Activated CD4-positive, alpha-beta T cell treated with anti-CD3 and anti-CD28 coated beads, Interleukin-2, Interleukin-6, amounts not matched to agents 100 ng/mL and 50 ng/mL, durations not matched to agents 16 hours and 8 hours (primary cell): ENCODE measurements at places on chromosomes 4 and X.
A peak's percentile ranks its signal among the peaks of the same experiment; 100 is the strongest.

- DNase-seq: peak; percentile 34
Measured at GRCh38 chr4:78059524-78059889, 2.4 kb downstream of the FRAS1 start.

- no peak for DNase-seq
Measured at GRCh38 chr4:77354550-77354949, 197.5 kb downstream of the CCNG2 start.

- DNase-seq: no peak
Measured at GRCh38 chr4:83677656-83678055, 141.7 kb downstream of the GPAT3 start.

GRCh38 chr4:94995684-94996394, 238.1 kb downstream of the BMPR1B start:
- DNase-seq: peak; percentile 1

GRCh38 chrX:129997086-129997485, 14.7 kb downstream of the BCORL1 start:
- no peak for DNase-seq

DNA sequence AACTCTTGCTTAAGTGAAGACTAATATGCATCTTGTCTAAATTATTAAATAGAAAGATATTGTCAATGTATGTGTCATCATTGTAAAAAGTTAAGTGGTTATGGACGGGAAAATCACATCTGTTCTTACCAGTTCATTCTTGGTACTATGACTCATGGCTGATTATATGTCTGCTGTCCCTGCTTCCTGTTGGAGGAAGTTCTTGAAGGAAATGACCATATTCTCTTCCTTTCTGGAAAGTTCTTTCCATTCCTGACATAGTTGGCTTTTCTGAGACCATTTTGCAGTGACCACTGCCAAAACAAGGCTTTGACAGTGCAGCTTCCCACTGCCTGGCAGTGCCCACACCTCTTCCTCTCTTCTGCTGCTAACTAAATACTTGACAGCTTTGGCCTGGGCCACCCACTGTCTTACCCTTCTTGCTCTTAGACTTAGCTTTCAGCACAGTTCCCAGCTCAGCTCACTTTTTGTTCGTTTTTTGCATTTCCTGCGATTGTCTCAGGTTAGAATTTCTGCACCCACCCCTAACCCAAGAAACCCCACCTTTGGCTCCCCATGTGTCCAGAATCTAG, 13.2 kb upstream of the CLDN24 start:
- peak; percentile 34 for DNase-seq

DNA sequence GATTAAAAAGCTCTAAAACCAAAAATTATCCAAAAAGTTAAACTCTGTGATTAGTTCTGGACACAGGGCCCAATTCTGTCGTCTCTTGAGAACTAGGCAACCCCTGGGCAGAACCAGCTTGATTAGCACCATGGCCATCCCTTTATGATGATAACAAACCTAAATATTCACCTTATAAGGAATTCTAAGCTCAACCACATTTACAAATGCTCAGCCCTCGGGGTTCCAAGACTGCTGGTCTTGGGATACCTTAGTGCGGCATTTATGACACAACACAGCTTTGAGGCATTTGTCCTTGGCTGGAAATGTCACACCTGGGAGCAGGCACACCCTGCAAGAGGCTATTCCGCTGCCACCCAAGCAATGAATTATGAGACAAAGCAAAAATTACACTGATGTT, 27.5 kb upstream of the NAP1L5 start:
- DNase-seq: no peak

GRCh38 chr4:176357359-176358082, 37.8 kb downstream of the SPCS3 start:
- peak; percentile 5 for DNase-seq
